ENCODE measurements at places on chromosomes 12 and 14.

- DNase-seq, result no peak
Observed at GRCh38 chr12:62297321-62297720, 37.1 kb downstream of the USP15 start.

DNA sequence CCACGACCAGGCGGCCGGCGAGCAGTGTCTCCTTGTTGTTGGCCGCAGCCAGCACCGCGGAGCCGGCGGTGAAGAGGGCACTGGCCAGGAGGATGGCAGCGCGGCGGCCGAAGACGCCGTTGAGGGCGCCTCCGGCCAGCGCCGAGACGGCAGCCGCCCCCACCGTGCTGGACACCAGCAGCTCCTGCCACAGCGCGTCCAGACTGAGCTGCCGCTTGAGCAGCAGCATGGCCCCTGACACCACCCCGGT, 691 bp downstream of the SLC2A13 start:
- DNase-seq, result no peak

- no peak for DNase-seq
Observed at GRCh38 chr14:89625244-89625713, 208.2 kb upstream of the FOXN3 start.

DNA sequence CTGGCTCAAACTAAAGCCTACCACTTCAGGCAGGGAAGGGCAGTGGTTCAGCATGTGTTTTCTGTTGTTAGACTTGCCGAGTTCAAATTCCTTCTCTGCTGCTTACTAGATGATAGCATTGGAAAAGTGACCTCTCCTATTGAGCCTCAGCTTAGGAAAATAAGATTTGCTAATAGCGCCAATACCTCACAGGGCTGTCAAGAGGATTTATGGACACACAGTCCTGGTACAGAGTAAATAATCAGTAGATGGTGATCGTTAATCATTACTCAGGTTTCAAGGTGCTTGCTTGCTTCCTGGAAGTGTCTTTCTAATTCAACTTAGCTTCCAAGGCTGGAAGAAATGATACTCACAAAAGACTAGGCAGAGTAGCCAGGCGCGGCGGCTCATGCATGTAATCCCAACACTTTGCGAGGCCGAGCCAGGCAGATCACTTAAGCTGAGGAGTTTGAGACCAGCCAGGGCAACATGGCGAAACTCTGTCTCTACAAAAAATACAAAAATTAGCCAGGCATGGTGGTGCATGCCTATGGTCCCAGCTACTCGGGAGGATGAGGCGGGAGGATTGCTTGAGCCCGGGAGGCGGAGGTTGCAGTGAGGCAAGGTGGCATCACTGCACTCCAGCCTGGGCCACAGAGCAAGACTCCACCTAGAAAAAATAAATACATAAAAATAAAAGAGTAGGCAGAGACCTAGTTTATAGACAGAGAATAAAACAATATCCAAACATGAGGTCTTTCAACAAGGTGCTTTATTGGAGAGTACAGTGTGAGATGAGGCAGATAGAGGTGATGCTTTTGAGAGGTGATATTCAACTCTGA, 6.0 kb downstream of the PLA2G1B start:
- DNase-seq, result no peak

DNA sequence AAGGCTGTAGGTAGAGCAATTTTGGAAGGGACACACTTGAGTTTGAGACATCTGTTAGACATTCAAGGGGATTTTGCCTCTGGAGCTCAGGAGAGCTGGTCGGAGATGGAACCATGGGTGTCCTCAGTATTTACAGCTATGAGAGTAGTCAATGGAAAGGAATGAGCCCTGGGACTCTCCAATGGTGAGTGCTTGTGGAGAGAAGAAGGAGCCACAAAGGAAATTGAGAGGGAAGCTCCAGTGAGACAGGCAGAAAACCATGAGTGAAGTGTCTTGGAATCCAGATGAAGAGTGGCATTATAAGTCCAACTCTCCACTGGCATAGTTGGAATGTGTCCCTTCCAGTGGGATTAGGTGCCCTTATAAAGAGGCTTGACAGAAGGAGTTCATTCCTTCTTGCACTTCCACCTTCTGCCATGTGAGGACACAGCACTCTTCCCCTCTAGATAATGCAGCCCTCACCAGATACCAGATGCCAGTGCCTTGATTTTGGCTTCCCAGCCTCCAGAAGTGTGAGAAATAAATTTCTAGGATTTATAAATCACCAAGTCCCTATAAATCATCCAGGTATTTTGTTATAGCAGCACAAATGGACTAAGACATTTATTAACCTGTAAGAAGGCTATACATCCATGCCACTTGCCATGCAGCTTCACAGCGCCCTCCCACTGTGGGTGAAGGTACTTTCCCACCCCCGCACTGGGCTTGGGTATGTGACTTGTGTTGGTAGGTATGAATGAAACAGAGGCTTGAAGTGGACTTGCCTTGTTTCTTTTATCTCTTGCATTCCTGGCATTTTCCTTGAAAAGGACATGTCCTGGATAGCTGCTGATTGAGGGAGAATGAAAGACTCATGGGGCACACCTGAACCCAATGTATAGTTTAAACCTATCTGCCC, 27.3 kb downstream of the LLPH start:
- no peak for DNase-seq

DNA sequence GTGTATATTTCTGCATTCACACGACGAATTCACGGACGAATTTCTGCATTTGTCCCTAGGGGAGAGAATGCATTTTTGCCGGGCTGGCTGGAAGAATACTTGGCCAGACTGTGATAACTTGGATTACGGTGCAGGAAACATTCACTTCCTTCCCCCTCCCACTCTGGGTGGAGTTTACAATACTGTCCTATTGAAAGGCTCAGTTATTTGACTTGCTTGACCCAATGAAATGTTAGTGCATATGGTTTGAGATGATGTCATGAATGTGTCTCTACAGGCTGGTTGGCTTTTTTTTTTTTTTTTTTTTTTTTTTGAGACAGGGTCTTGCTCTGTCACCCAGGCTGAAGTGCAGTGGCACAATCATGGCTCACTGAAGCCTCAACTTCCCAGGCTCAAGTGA, 90.7 kb upstream of the NOS1 start:
- no peak for DNase-seq

- DNase-seq, result no peak
Observed at GRCh38 chr14:93712079-93712837, 76.0 kb downstream of the PRIMA1 start.

- DNase-seq, result no peak
Observed at GRCh38 chr12:18552829-18553228, 185.0 kb downstream of the PLCZ1 start.

GRCh38 chr12:17266856-17267255, 660.9 kb upstream of the LMO3 start:
- DNase-seq, result no peak

DNA sequence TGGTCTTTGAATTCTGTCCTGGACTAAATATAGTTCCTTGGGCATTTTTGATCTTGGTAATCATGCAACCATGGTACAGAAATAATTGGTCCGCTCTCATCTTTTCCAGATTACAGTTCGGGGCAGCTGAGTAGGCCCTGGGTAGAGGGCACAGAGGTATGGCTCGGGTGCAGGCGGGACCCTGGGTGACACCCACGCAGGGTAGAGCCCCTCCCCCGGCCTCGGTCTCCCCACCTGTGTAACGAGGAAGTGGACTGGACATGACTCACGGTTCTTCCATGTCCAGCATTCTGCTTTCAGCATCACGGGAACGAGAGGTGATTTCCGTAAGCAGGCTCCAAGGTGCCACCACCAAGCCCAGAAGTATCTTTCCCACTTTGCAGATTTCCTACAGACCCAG, 91.0 kb upstream of the DIO3 start:
- DNase-seq, result no peak

GRCh38 chr12:94178054-94178453, 29.7 kb downstream of the PLXNC1 start:
- no peak for DNase-seq

DNA sequence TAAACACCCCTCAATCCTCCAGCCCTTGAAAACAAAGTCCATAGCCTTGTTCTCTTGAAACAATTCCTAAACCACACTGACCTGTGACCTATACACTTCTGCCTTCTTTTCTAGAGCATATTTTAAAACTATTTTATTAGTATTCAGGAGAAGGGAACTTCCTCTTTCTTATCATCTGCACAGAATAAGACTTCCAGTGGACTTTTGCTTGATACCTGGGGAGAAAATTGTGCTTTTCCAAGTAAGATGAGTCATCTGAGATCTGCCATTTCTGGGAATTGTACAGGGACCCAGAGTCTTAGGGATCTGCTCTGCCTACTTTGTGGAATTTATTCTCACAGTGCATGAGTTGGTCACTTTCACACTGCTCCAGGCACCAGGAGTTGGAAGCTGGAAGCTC, 10.5 kb upstream of the WNT5B start:
- DNase-seq, result no peak

- DNase-seq, result no peak
Observed at GRCh38 chr12:47067771-47068431, 11.5 kb upstream of the PCED1B start.
